ENCODE measurements at places on chromosomes 2 and 18. TPM values are rescaled to one million over a fixed set of nuclear protein-coding genes. Genes with fewer than 3 reads are reported as not detected.

The RAD51AP2 gene
- not detected for total RNA-seq

The CYTIP gene
- not detected for total RNA-seq

The ZNF521 gene
- total RNA-seq = not detected

The POTEI gene
- not detected for total RNA-seq

The AKAIN1 gene
- total RNA-seq = not detected

The UGT1A4 gene
- total RNA-seq = not detected

The HOXD3 gene
- not detected for total RNA-seq

The TUBA4B gene
- not detected for total RNA-seq

The RRM2 gene
- total RNA-seq = 245 TPM

The ANKRD62 gene
- total RNA-seq = not detected

The IL1RN gene
- total RNA-seq = 0.38 TPM

The DSG4 gene
- total RNA-seq = not detected

The DDX18 gene
- total RNA-seq = 72.8 TPM

The DSG1 gene
- not detected for total RNA-seq

The SLC23A3 gene
- total RNA-seq = 0.48 TPM

The SNTG2 gene
- not detected for total RNA-seq

The ILKAP gene
- total RNA-seq = 40.1 TPM

The NOSTRIN gene
- 2.2 TPM for total RNA-seq

The RGPD5 gene
- 6.9 TPM for total RNA-seq

The LNPK gene
- total RNA-seq = 8.3 TPM

The SKA1 gene
- total RNA-seq = 11.7 TPM

The CFAP65 gene
- 0.21 TPM for total RNA-seq

The ATP6V1B1 gene
- total RNA-seq = 2.5 TPM

The FIGN gene
- 1.5 TPM for total RNA-seq

The SLC5A7 gene
- not detected for total RNA-seq

All from A549 treated with GW870086 at 1 μM for 4 hours (cell line).